GM13977 (cell line): ENCODE measurements at places on chromosomes 16 and 17.
A peak's percentile ranks its signal among the peaks of the same experiment; 100 is the strongest.

DNA sequence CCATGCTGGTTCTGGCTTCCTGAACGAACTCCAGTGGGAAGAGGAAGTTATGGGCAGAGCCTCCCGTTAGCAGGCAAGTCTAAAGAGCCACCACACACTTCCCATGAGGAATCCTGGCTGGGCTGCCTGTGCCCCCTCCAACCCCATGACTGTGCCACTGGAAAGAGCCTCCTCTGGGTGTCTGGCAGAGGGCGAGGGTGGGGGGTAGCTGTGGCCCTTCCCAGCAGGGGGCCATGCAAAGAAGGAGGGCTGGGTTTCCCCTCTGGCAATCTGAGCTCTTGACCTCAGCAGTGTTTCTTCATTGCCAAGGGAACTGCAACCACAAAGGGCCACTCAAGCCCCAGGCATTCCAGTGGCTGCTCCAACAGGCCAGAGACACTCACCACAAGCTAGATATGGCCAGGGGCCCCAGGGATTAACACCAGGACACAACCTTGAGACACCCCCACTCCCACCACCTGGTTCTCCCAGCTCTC lies 1.7 kb upstream of the RRAD start:
- peak; percentile 74 for DNase-seq

DNA sequence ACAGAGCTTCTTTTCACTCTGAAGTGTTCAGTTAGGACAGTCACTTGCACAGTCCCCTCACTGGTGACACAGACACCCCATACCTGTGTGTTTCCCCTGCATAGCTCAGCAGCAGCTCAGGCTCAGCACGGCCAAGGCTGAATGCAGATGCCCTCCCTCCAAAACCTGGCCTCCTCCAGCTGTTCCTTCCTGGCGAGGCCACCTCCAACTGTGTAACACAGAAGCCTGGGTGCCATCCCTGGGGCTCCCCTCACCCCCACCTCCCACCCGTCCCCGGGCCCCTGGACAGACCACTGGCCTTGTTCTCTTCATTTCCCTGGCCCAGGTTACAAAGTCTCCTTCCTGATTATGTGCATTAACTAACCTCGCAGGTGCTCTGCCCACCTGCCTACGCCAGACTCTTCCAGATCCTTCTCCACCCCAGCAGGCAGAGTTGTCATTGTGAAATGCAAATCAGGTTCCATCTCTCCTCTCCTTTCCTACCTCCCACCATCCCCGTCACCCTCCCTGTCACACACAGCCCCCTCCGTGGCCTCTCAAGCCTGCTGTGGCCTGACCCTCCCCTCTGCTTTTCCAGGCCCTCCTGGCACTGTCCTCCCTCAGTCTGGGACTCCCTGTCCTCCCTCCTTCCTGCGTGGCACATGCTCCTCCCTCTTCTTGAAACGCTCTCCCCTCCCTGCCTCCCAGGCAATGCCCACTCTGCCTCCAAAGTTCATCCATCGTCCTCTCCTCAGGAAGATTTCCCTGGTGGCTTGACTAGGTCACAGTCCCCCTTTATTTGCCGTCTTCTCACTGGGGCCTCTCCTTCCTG lies 26.4 kb downstream of the MLYCD start:
- no peak for DNase-seq

DNA sequence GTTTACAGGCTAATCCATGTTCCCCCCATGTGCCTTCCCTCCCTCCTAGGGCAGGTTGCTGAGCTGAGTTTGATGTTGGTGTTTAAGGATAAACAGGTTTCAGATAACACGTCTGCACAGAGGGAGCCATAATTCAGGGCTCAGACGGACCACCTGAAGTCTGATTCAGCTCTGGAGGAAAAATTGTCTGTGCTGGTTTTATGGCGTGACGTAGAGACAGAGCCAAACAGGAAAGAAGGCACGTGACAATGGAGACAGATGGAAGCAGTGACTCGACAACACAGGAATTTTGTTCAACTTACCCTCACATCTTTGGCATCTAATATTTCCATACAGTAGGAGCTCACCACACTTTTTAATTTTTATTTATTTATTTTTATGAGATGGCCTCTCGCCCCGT lies 10.7 kb upstream of the USP10 start:
- DNase-seq = no peak

DNA sequence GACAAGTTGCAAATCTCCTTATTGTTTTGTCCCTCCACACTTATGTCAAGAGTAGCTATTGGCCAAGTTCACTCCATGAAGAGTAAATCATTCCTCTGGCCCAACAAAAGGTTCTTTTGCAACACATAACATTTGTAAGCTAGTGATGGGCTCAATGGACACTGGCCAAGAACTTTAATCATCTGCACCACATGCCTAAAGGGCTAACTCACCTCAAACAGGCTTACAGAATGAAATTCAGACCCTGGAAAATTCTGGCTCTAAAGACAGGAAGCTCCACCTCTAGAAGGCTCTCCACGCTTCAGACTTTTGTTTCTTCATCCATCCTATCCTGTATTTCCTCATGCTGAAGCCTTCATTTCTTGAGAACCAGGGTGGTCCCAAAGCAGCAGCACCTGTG lies 10.9 kb upstream of the ANKFN1 start:
- DNase-seq = no peak

- no peak for DNase-seq
Observed at GRCh38 chr16:67844497-67844896, 2.2 kb upstream of the NUTF2 start.

DNA sequence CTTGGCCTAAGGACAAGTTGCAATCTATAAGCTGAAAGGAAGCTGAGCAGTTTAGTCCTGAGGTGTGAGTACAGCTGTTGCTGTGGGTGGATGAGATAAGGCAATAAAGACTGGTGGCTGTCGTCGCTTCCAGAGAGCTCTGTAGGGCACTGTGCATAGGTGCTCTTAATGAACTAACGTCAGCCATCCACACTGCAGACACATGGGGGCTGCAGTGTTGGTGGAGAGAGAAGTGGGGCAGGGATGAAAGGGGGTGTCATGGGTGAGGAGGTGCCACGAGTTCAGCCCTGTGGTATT lies 139.9 kb upstream of the IRX3 start:
- no peak for DNase-seq

DNA sequence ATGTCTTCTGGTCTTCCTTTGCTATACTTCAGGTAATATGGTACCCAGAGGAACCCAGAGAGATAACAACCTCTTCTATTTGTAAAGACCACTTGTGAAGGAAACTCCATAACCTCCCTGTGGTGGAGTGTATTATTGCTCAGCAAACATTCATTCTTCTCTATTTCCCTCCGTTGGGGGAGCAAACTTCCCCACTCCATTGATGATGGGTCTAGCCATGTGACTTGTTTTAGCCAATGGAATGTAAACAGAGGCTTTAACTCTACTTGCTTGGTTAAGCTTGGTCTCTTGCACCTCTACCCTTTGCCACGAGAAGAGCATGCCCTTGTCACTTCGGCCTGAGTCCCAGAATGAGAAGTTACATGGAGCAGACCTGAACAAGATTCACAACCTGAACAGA lies 30.0 kb upstream of the SKAP1 start:
- DNase-seq = no peak

DNA sequence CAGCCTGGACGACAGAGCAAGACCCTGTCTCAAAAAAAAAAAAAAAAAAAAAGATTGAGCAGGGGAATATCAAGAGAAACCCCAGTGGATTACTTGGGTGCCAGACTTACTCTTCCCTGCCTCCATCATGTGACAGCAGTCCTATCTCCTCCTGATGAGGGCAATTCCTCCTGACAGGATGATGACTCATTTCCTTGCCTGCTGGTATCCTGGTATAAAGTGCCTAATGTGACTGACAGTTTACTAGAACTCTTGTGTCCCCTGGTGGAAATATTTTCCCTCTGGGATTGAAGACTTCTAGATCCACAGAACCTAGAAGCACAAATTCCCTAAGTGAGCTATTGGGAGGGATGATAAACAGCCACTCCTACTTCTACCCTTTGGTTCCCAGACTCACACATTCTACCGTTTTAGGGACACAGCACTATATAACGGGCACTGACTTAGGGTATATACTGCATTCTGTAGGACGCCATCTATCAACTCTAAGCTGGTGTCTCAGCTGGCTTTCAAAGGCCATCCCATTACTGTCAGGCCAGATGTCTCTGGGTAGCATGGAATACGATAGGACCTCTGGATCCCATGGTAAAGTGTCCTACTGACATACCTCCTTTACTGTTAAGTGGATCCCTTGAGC lies 114.6 kb upstream of the MED13 start:
- no peak for DNase-seq

DNA sequence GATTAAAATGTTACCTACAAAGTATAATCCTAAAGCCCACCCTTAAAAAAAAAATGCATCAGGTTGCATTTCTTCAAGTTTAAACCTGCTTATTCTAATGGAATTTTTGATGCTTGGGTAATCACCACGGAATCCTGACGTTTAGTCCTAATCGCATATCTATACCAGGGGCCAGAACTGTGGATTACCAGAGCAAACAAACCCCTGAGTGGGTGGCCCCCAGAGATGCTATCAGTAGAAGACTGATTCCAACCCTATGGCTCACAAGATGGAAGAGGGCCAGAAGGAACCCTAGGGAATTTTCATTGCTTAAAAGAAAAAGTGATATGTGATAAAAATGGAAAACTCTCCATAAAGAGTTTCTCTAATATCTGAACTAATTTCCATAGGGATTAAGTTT lies 152.2 kb upstream of the NOG start:
- no peak for DNase-seq

DNA sequence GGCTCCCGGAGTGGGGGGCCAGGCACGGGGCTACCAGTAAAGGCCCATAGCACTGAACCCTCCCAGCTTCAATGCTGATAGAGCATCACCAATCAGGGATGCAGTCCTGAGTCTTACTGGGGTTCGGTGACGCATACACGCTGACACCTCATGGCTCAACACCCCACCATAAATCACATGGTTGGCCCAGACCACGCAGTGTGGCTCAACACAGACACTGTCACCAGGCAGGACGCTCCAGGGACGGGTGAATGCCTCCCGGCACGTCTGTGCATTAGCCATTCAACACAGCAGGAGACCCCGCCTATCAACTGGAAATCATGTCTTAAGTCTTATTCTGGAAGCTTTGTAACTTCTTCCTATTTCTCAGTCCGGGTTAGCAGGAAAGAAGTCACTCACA lies 35.0 kb downstream of the NECAB2 start:
- no peak for DNase-seq

DNA sequence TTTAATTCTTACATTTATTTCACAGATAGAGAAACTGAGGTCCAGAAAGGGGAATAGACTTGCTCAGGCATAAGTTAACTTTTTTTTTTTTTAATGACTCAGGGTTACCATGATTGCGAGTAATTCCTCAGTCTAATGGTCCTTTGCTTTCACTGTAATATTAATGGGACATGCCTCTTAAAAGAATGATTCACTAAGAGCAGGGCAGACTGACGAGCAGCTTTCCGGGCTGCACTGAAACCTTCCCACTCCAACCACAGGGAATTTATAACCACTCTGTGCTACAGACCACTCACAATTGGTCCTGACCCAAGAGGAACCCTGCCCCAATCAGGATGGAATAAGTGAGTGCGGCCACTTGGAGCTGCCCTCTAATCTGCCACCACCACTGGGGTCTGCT lies 5.7 kb downstream of the HOXB2 start:
- no peak for DNase-seq

DNA sequence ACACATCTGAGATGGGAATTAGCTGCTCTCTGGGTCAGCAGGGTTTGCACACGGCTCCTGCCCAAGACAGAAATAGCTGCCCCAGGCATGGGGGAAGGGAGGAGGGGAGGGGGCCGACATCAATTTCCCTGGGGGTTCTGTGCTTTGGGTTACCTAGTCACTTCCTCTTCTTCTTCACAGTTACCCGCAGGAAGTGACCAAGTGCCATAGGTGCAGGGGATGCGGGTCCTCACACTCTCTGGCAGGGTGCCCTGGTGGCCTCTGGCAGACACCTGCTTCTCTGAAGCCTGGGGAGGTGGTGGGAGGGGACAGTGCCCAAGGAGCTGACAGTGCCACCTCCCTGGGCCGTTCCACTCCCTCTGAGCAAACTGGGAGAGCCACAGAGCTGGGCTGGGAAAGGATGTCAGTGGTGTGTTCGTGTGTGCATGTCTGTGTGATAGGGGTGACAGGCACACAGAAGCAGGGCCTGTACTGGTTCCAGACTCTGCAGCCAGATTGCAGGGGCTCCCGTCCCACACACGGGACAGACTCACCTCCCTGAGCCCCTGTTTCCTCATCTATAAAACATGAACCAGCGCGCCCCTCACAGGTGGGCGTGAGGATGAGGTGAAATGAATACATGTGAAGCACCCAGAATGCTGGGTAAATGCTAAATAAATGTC lies 18.2 kb downstream of the SCN4A start:
- DNase-seq = no peak

DNA sequence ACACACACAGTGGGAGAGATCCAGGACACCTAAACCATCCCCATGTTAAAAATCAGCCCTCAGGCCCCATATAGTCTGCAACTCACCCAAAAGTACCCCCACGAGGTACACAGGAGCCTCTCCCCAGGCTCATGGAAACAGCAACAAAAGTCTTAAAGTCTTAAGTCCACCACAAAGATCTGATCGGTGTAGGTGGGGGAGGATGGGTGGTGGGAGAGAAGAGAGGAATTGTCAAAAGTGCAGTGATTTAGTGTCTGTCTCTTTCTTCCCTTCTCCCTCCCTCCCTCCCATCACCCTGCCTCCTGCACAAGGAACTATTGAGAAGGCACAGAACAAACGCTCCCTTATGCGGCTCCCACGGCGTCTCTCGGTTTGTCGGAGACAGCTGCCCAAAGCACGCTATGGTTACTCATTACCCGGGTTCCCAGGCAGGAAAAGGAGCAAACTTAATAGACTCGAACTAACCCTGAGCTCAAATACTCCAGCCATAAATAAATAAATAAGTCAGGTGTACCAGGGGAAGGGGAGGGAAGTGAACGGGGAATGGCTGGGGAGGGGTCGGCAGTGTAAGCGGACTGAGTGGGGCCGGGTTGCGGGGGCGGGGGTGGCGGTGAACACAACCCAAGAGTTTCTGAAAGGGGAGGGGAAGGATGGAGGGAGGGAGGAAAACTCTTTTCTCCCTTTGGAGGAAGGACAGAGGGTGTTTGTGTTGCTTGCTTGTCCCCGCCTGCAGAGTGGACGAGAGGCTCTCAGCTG lies 477.4 kb downstream of the SLC39A11 start:
- no peak for DNase-seq

DNA sequence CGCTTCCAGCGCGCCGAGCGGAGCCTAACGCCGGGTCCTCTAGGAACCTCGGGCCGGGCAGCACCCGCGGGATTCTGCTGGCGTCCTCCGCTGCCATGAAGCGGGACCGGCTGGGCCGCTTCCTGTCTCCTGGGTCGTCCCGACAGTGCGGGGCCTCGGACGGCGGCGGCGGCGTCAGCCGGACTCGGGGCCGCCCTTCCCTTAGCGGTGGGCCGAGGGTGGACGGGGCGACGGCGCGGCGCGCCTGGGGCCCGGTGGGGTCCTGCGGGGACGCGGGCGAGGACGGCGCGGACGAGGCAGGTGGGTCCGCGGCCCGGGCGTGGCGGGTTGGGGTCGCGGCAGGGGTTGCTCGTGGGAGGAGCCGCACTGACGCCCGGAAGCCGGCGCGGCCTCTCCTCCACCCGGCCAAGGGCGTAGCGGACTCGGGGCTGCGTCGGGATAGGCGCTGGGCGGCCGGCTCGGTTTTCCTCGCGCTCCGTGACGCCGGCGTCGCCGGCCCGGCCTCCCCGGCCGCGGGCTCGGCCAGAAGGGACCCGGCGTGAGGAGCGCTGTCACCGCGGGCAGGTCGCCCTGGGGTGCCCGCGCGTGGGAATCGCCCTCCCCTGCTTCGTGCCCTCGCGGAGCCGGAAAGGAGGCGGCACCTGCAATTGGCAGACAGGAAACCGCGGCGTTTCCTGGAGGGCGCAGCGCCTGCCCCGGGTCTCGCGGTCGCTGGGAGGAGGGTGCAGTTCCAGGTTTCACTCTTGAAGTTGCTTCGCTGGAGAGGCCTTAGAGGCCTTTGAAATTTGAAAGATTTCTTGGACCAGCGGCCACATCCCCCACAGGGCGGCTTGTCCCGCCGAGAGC lies 432 bp downstream of the ZNF276 start:
- DNase-seq = no peak
